Globus pallidus (tissue), 1 donor: ENCODE measurements at places on chromosomes 2 and 18.

DNA sequence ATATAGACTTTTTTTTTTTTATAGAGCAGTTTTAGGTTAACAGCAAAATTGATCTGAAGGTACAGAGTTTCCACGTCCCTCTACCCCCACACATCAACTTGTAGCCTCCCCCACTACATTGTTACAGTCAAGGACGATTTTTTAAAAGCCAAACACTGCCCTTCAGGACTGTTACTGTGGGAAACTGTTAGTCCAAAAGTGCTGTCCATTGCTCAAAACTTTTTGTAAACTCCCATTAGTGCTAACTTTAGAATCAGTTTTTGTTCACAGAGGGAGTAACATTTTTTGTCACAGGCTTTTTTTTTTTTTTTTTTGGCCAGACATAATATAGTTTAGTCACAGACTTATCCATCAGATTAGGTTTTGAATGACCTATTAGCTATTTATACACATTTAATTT is 24.1 kb downstream of the ELP2 start:
- DNase-seq: no peak

DNA sequence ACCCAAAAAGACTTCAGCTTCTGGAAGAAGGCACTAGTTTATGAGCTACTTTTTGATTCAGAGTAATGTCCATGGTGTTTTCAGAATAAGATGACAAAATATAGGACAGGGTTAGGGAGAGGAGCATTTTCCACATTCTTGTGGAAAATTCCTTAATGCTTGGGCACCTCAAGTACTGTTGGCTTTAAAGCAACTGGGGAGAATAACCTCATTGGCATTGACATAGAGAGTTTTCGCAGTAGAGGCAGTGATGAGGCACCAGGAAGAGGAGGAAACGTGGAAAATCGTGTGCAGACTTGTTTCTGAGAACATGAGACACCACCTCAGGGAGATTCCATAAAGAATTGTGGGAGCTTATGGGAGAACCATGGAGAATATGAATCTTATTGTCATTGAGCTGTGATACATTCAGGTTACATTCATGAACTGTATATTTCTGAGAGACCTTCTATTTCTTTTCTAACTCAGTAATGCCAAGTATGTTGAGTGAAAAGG is 929.0 kb upstream of the NRXN1 start:
- DNase-seq: no peak

GRCh38 chr2:204005940-204006721 is 69.6 kb downstream of the ICOS start:
- DNase-seq: no peak

GRCh38 chr2:204486805-204487204 is 58.5 kb upstream of the PARD3B start:
- DNase-seq: no peak

DNA sequence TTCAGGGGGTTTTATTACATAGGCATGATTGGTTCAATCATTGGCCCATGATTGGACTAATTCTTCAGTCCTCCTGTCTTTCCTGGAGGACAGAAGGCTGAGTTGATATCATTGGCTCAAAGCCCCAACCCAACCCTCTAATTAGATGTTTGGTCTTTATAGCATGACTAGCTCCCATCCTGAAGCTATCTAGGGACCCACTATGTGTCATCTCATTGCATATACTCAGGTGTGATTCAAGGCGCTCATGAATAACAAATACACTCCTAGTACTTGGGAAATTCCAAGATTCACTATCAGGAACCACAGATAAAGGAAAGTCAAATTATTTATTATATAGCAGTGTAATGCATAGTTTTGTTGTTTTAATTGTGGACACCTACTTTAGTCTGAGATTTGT is 24.9 kb upstream of the NBEAL1 start:
- no peak for DNase-seq

DNA sequence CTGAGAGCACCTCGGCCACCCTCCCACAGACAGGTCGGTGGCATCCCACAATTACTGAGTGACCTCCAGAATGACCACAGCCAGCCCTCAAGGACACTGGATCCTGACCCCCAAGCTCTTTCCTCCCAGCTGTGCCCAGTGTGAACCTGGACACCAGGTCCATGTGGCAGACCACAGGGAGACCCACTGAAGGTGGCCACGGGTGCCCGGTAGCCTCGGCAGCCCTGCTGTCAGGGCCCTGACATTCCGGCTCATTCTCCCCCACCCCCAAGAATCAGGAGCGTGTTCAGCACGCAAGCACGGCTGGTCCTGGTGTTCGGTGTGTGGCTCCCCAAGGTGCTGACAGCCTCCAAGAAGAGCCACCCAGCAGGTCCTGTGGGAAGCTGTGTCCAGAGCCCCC is 32.8 kb downstream of the AQP12A start:
- DNase-seq: no peak

- no peak for DNase-seq
Observed at GRCh38 chr18:66317243-66318090, 286.4 kb downstream of the CDH19 start.
